Ammon's horn (tissue), 1 donor: ENCODE measurements at places on chromosomes 1 and 21.

DNA sequence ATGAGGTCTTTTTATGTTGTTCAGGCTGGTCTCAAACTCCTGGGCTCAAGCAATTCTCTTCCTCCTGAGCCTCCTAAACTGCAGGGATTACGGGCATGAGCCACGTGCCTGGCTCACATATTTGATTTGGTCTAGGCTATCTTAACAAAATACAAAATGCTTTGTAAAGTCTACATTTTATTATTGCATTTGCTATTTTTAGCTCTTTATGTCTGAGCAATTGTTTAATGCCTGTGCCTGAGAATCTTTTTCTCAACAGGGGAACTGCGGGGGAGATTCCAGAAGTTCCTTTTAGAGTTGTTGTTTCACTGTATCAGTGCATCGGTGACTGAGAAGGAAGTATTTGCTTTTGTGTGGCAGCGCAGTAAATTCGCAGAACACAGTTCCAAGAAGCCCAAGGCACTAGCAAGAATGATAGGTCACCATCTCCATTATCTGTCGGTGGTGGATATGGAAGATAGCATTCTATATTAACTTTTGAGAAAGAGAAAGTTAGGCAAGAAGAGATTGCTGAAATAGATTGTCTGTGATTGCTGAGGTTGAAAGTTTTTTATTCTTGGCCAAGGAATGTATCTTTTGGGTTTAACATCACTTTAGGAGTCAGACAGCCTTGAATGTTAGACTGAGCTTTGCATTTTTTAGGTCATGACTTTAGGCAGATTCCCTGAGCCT lies 167.3 kb downstream of the PDE4B start:
- DNase-seq, result peak; percentile 20

GRCh38 chr1:19481826-19482398 lies 3.4 kb downstream of the CAPZB start:
- no peak for DNase-seq

- DNase-seq, result no peak
These were observed 25.3 kb downstream of the IGSF21 start for GRCh38 chr1:18132711-18133541.

DNA sequence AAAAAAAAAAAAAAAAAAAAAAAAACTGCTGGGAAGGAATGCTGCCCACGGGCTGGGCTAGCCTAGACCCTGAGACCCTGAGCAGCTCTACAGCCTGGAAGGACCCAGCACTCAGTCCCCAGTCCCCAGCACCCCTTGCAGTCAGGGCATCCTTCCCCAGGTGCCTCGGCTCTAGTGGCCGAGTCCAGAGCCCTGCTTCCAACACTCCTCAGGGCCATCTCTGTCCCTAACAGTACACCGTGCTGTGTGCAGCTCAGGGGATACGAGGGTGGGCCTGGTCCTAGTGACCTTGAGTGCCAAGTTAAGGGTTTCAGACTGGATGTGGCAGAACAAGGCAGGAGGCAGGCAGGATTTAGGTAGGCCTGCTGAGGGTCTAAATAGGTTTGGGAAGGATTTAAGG lies 50.2 kb upstream of the LRP8 start:
- DNase-seq, result no peak

DNA sequence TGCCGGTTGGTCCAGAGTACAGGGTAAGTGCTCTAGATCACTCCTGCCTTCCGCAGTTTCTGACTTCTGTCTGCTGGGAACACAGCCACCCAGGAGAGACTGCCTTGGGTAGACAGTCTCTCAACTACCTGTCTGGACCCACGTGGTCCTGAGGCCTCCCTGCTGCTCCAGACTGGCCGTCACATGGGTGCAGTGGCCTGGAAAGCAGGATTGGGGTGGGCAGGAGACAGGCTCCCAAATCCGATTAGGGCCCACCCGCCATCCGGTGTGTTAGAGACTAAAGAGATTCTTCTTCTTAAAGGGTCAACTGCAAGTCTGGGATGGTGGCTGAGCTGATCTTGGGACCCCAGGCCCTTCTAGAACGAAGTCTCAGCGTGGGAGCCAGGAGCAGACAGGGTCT lies 105.5 kb downstream of the EBNA1BP2 start:
- DNase-seq, result no peak

GRCh38 chr1:189206617-189207016 lies 1271.0 kb downstream of the BRINP3 start:
- no peak for DNase-seq

DNA sequence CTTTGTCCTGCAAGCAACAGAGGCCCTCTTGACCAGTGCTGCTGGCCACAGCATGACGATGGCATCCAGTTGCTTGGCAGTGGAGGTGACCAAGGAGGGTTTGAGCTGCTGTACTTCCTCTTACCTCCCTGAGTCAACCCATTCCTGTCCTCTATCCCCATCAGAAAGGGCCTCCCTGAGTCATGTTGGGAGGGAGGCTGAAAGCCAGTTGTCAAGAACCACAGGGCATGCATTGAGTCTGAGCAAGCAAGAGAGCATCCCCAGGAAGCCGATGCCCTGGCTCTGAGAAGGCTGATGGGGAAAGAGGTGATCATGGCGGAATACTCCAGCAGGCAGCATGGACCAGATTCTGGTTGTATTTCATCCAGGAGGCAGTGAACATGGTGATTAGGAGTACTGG lies 69.6 kb downstream of the LACTBL1 start:
- no peak for DNase-seq

GRCh38 chr1:93804412-93804811 lies 74.6 kb downstream of the DNTTIP2 start:
- DNase-seq, result no peak

DNA sequence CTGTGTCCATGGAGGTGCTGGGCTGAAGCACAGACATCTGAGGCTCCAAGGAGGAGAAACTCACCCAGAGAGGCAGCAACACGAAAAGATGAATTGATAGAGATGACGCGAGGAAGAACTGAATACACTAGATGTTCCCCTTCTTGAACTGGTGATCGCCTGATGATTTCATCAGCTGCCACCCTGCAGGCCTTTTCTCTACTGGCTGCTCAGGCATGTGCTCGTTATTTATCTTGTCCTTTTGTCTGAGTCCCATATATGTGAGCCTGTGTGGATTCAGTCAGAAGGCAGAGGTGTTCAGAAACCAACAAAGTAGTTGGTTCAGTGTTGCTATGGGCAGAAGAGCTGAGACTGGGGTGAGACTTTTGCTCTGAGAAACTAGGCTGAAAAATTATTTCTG lies 104.2 kb downstream of the SPATA46 start:
- DNase-seq, result no peak

DNA sequence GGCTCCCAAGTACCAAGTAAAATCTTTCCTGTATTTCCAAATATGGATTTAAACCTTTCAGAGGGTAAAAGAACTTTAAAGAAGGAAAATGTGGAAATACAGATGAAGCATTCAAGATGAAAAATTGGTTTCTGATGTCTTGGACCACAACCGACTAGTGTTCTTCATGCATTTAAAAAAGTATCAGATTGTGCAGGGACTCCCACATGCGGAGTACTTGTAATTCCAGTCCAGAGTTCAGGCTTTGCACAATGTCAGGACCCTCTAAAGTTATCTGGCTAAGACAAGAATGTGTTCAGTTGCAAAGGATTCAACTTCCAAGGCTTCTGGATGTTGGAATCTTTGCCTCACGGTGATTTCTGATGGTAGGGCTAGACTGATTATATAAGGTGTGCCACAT lies 66.7 kb downstream of the RGL1 start:
- no peak for DNase-seq

DNA sequence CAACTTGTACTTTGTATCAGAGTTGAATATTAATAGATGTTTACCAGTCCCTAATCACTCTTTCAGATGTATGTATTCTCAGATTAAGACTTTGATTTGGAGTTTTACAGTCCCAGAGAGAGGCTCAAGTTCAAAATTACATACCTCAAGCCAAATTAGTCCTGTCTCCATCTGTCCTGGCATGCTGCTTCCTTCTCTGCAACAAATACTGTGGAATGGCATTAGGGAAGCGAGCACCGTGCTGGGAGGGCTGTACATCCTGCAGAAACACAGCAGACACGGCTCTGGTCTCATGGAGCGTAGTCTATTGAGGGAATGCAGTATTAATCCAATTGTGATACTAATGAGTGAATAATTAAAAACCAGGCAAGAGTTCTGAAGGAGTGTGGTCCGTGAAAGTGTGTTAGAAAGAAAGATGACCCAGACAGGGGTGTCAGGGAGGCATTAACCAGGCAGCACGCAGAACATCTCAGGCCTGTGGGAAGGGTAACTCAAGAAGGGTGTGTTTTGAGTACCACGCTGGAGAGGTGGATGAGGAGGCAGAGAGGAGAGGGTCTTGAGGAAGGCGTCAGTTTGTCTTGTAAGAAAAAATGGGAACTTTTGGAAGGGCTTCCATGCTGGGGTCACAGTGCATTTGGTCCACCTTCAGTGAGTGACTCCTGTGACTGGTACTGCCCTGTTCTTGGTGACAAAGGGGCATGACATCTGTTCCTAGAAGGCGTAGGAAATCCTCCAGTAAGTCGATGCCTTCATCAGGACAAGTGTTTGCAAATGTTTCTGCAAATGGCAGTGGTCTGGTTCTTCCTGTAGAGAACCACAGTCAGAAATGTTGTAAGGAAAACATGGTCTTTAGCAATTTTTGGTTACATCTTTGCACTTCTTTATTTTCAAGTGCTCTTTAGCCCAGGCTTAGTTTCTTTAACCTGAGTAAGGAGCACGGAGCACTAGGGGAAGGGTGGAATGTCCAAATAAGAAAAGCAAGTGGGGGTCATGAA lies 1.6 kb downstream of the RAB4A start:
- DNase-seq, result peak; percentile 54

- DNase-seq, result no peak
These were observed 96.8 kb upstream of the RUNX3 start for GRCh38 chr1:25026730-25027450.

DNA sequence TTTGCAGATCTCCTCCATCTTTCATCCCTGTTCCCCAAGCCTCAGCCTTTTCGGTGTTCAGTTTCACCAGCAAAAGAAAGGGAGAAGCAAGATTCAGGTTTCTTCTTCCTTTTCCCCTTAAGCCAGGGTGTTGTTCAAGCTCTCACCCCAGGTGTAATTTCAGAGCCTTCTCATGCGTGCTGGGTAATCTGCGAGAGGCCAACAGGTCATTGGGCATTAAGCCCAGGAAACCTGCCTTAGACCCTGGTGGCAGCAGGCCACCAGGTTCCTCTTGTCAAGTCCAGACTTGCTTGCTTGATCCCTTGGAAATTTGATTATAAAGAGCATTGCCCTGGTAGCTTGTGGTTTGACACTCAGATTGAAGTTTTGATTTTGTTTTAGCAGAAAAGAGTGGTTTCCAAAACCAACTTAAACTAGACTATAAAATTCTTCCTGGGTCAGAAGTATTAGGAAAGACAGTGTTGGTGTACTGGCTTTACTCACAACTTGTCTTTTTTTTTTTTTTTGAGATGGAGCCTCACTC lies 6.9 kb downstream of the AKR1A1 start:
- DNase-seq, result no peak

DNA sequence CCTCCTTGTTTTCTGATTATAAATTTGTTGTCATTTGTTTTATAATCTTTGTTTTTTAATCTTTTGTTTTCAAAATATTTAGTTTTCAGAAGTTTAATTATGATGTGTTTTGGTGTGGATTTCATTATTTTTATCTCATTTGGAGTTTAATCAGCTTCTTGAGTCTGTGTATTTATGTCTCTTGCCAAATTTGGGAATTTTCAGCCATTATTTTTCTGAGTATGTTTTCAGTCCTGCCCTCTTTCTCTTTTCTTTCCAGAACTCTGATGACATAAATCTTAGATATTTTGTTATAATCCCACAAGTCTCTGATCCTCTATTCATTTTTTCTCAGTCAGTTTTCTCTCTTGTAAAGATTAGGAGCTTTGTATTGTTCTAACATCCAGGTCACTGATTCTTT lies 89.8 kb downstream of the RHOU start:
- no peak for DNase-seq

DNA sequence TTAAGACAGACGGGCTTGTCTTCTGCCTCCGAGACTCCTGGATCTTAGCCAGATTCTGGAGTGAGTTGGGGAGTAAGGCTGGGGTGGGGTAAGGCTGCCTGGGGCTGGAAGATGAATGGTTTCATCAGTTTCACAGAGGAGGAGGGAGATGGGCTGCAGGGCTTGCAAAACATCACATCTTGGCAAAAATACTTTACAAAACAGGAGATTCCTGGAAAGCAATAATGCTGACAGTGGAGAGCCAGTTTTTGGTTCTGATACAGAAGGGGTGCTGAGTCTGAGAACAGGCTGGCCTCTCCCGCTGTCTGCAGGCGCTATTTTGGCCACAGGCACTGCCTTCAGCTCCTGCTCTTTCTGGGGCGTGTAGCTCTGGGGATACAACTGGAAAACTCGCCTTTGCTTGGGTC lies 83.4 kb upstream of the KCNE2 start:
- peak; percentile 17 for DNase-seq

- no peak for DNase-seq
These were observed 33.7 kb downstream of the WNT9A start for GRCh38 chr1:227913764-227914721.

DNA sequence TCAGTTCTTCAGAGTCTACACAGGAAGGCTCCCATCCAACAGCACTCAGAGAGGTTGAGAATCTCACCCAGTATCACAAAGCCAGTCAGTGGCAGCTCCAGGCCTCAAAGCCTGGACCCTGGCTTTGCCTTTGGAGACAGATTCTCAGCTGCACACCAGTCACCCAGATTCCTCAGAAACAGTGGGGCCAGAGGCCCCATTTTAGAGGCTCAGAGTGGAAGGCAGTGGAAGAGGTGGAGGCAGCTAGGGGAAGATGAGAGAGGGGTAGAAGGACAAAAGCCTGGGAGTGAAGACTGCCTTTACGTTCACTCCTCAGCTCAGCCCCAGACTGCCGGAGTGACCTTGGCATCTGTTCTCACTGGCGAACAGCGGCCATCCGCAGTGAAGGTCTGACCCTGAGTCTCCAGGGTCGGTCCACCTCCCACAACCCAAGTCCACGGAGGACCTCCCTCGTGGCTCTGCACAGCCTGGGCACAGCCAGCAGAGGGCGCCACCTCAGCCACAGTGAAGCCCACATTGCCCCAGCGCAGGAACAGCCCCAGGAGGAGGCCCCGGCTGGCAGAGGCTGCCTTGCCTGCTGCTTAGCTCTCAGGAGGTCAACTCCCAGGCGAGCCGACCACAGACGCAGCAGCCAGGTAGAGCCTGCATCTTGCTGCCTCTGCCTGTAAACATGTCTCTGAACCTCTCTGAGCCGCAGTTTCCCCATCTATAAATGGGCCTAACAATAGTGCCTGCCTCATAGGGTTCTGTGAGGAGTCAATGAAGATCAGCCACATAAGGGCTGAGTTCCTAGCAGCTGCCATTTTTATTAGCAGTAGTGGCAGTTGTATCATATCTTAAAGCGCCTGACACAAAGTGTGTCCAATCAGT lies 5.9 kb upstream of the FNDC5 start:
- DNase-seq, result peak; percentile 71
